ENCODE measurements at places on chromosomes 7 and 10. TPM values are rescaled to one million over a fixed set of nuclear protein-coding genes. Genes with fewer than 3 reads are reported as not detected.

- no peaks in the 10 kb centered on the region for H3K36me3 ChIP-seq
- no peak overlapping the region for H3K27ac ChIP-seq
- H3K27me3 ChIP-seq = no peaks in the 10 kb centered on the region
- no peak overlapping the region for H3K4me3 ChIP-seq
- DNase-seq = no peak
Measured at GRCh38 chr7:144775749-144776148, 60.1 kb downstream of the TPK1 start.

Gene LIPK
- not detected for total RNA-seq

Gene PRPF18
- total RNA-seq = 14.8 TPM

- no peaks in the 10 kb centered on the region for H3K36me3 ChIP-seq
- no peaks in the 10 kb centered on the region for H3K4me1 ChIP-seq
- H3K27me3 ChIP-seq = no peaks in the 10 kb centered on the region
- no peak overlapping the region for H3K27ac ChIP-seq
- H3K4me3 ChIP-seq = no peak overlapping the region
- no peak for DNase-seq
Measured at GRCh38 chr7:17289074-17289645, 9.3 kb upstream of the AHR start.

Gene ANKRD1
- not detected for total RNA-seq

Gene DNTT
- total RNA-seq = not detected

Gene MUC12
- 1.1 TPM for total RNA-seq

DNA sequence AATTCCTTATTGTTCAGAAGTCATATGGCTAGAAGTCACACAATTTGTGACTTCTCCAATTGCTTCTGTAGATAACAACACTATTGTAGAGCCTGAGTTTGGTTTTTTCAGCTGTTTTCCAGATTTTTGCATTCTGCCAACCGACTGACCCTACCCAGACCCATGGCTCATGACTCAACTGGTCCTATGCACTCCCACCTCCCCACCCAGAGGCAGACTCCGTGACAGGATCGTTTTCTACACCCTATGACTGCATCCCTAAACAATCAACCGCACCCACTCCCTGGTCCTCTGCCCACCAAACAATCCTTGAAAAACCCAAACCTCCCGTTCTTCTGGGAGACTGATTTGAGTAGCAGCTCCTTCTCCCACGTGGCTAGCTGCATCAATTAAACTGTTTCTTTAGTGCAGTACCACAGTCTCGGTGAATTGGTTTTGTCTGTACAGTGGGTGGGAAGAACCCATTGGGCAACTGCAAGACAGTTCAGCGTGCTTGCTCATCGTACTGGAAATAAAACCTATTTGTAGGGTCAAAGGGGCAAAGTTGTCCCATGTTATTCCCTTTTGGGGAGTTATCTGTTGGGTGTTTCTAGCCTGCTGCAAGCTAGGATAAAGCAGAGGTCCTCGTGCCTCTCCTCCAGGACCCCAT, 150.3 kb upstream of the FAM20C start:
- H3K4me3 ChIP-seq = no peak overlapping the region
- H3K36me3 ChIP-seq = no peaks in the 10 kb centered on the region
- H3K27ac ChIP-seq = no peak overlapping the region
- peaks cover 51% of the 10 kb centered on the region for H3K27me3 ChIP-seq

DNA sequence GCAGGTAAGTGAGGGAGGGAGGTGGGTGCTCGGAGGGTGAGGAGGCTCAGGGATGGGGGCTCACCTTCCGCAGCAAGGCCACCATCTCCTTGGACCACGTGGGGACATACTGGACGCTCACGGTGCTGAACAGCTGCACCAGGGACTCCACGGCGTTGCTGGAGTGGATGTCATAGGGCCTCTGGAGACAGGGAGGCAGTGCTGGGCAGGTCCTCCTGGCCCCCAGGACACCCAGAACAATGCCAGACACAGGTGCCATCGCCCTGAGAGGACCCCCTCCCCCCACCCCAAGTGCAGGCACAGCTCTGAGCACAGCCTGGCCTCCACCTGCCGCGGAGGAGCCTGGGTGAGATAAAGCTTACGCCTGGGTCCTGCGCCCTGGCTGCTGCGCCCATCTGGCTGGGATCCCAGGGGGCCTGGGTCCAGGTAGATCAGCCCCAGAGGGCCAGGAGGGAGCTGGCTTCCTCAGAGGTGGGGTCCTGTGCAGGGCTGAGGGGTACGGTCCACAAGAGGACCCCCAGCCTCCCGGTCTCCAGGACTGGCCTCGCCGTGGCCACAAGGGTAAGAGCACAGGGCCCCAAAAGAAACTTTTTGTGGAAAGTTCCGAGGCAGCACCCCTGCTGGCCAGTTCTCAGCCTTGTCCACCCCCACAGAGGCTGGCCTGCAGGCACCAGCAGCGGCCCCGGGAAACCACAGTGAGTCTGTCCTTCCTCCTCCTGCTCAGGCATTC, 37.8 kb downstream of the DPYSL4 start:
- H3K27me3 ChIP-seq = peaks cover 26% of the 10 kb centered on the region
- H3K4me1 ChIP-seq = peaks cover 28% of the 10 kb centered on the region
- H3K36me3 ChIP-seq = no peaks in the 10 kb centered on the region
- no peak overlapping the region for H3K4me3 ChIP-seq
- DNase-seq = peak; percentile 11

GRCh38 chr7:158285383-158285770, 302.2 kb downstream of the PTPRN2 start:
- H3K27ac ChIP-seq = no peak overlapping the region
- H3K4me3 ChIP-seq = no peak overlapping the region
- H3K36me3 ChIP-seq = no peaks in the 10 kb centered on the region
- H3K27me3 ChIP-seq = peaks cover 39% of the 10 kb centered on the region
- H3K4me1 ChIP-seq = no peaks in the 10 kb centered on the region

GRCh38 chr7:99325001-99325493, 651 bp upstream of the ARPC1A start:
- H3K4me1 ChIP-seq = peaks cover 30% of the 10 kb centered on the region
- H3K4me3 ChIP-seq = peak overlapping the region; percentile 85
- no peak for DNase-seq
- peak overlapping the region; percentile 84 for H3K27ac ChIP-seq

Gene KCND2
- not detected for total RNA-seq

DNA sequence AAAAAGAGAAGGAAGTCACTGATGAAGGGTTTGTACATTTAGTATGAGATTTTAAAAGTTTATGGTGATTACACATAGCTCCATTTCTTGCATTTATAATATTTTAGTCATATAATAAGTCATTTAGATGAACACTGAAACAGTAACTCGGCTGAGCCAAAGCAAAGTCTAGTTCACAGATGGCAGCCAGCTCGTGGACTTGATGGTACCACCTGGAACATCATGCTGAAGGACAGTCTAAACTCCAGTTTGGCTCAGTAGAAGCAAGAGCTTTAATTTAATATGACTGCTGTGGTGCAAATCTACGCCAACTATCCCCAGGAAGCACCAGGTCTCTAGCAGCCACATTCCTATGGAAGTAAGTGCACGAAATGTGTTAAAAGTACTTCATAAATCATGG, 16.4 kb downstream of the SRI start:
- no peak overlapping the region for H3K27ac ChIP-seq
- no peaks in the 10 kb centered on the region for H3K4me1 ChIP-seq

- no peak for DNase-seq
- H3K4me1 ChIP-seq = no peaks in the 10 kb centered on the region
- H3K27ac ChIP-seq = no peak overlapping the region
- H3K4me3 ChIP-seq = no peak overlapping the region
Measured at GRCh38 chr10:14486777-14487487, 156.2 kb upstream of the FRMD4A start.

DNA sequence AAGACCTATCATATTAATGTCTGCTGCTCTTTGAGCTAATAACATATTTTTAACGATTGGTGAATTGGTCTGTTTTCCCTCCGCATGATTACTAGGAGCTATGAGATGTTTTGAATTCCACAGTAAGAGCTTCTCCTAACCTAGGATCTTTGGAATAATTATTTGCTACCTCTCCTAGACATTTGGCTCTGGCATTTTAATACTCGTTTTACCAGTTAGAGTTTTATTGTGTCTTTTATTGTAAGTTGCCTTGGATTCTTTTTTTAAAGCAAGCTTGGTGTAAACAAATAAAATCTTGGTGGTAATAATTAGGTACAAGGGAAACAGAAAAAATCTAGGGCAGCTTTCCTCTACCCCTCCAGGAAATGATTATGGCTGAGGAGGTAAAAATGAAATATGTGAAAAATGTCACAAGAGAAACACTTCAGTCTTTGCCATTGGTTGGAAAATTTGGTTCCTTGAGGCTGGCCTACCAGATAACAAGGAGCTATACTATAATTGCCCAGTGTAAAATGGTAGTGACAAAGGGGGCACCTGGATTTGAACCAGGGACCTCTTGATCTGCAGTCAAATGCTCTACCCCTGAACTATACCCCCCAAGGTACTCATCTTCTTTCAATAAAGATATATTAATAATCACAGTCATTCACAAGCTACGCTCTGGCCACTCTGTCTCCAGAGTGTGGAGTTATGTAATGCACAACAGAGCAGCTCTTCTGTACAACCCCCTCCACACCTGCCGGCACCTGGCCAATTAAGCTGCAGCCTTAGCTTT, 85.4 kb downstream of the ZNF777 start:
- H3K4me3 ChIP-seq = no peak overlapping the region
- H3K4me1 ChIP-seq = no peaks in the 10 kb centered on the region
- no peaks in the 10 kb centered on the region for H3K36me3 ChIP-seq
- no peak overlapping the region for H3K27ac ChIP-seq
- DNase-seq = no peak

Gene C10orf95
- 0.38 TPM for total RNA-seq

GRCh38 chr10:16583382-16583781, 61.7 kb upstream of the C1QL3 start:
- H3K27ac ChIP-seq = no peak overlapping the region
- H3K27me3 ChIP-seq = peaks cover 5% of the 10 kb centered on the region
- no peak overlapping the region for H3K4me3 ChIP-seq
- DNase-seq = no peak
- no peaks in the 10 kb centered on the region for H3K36me3 ChIP-seq
- no peaks in the 10 kb centered on the region for H3K4me1 ChIP-seq

- no peak for DNase-seq
- H3K36me3 ChIP-seq = no peaks in the 10 kb centered on the region
- no peaks in the 10 kb centered on the region for H3K27me3 ChIP-seq
- H3K27ac ChIP-seq = no peak overlapping the region
Measured at GRCh38 chr10:120017733-120018417, 125.3 kb downstream of the SEC23IP start.

Gene CROT
- total RNA-seq = 4.8 TPM

DNA sequence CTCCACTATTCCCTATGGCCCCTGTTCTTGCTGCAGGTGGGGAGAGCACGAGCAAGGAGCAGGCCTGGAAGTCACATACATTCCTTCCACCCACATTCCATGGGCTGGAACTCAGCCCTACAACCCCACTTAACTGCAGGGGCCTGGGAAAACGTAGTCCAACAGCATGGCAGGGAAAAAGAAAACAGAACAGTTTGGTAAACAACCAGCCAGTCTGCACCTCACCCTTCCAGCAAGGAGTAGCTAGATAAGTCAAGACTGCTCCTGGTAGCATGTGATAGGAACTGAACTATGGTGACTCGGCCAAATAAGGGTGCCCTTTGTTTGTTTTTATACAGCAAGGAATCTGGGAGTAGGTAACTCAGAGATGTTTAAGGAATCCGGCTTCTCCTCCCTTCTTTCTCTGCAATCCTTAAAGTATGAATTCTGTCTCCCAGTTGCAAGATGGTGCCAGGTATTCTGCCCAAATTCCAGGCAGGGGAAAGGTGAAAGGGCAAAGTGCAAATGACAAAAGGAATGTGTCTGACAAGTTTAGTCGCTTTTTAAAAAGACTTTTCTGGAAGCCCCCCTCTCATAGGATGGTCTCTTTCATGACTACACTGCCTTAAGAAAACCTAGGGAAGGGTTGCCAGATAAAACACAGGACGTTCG, 311.7 kb upstream of the NEBL start:
- no peaks in the 10 kb centered on the region for H3K27me3 ChIP-seq
- DNase-seq = peak; percentile 74
- peak overlapping the region; percentile 83 for H3K27ac ChIP-seq

Gene C7orf57
- not detected for total RNA-seq

GRCh38 chr10:128161031-128161430, 34.8 kb upstream of the MKI67 start:
- H3K4me3 ChIP-seq = no peak overlapping the region
- no peaks in the 10 kb centered on the region for H3K4me1 ChIP-seq
- no peak overlapping the region for H3K27ac ChIP-seq
- H3K27me3 ChIP-seq = peaks cover 8% of the 10 kb centered on the region

Gene NUDT13
- total RNA-seq = 4.7 TPM

Measured in K562 (cell line).